ENCODE measurements at places on chromosomes 11 and 22.

DNA sequence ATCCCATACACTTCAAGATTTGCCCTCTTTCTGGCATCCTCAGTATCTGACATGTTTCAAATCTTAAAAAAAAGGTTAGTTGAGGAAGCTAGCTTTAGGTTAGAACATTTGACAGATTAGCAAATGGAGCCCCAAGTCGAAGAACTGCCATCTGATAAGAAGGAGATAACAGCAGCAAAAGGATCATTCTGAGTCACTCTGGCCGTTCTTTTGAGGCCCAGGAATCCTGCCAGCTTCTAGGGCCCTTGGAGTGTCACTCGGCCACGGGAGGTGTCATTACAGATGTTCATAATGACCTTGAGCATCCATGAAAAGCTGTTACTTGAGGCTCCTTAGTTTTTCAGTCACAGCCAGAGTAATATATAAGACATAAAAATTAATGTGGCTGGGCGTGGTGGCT, 132.1 kb upstream of the RASSF10 start:
- no peak overlapping the region for H3K27ac ChIP-seq
- no peaks in the 10 kb centered on the region for H3K4me1 ChIP-seq
- H3K27me3 ChIP-seq, result peaks cover 3% of the 10 kb centered on the region
- DNase-seq, result no peak
- H3K36me3 ChIP-seq, result no peaks in the 10 kb centered on the region
- H3K4me3 ChIP-seq, result no peak overlapping the region

DNA sequence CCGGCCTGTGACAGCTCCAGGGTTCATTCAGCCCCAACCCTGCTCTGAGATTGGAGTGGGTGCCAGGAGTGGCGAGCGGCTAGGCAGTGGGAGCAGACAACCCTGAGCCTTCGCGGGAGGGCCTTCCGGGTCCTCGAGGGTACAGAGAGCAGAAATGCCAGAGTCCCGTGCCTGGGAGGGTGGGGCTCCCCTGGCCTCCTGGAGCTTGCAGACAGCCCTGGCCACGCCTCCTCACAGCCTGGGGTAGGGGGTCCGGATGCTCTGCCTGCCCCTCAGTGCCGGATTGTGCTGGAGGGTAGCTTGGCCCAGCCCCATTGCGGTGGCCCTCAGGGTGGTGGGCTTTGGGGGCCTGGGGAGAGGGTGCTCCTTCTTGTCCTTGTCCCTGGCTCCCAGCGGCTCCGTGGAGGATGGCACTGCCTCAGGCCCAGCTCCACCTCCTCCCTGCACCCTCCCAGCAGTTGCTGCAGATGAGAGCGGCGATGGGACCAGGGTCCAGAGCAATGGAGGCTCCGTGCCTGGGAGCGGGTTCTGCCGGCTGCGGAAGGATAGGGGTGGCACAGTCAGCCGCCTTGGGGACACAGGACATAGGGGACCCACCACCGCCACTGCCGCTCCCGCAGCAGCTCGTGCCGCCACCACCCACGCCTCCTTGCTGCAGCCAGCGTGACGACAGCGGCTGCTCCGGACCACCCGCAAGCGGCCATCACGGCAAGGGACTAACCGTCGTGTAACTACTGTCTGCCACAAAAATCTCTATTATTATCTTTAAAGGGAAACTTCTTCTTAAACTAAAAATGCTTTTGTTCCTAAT, 34.9 kb upstream of the OR10G7 start:
- H3K4me1 ChIP-seq, result peaks cover 7% of the 10 kb centered on the region
- H3K27me3 ChIP-seq, result peaks cover 2% of the 10 kb centered on the region
- H3K4me3 ChIP-seq, result peak overlapping the region; percentile 35
- H3K27ac ChIP-seq, result no peak overlapping the region

DNA sequence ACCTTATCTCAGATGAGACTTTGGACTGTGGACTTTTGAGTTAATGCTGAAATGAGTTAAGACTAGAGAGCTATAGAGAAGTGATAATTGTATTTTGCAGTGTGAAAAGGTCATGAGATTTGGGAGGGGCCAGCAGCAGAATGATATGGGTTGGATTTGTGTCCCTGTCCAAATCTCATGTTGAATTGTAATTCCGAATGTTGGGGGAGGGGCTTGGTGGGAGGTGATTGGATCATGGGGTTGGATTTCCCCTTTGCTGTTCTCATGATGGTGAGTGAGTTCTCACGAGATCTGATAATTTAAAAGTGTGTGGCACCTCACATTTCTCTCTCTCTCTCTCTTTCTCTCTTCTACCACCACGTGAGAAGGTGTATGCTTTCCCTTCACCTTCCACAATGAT, 777.8 kb upstream of the LUZP2 start:
- no peaks in the 10 kb centered on the region for H3K36me3 ChIP-seq
- no peak for DNase-seq
- H3K27me3 ChIP-seq, result no peaks in the 10 kb centered on the region
- no peaks in the 10 kb centered on the region for H3K4me1 ChIP-seq
- no peak overlapping the region for H3K27ac ChIP-seq
- no peak overlapping the region for H3K4me3 ChIP-seq

DNA sequence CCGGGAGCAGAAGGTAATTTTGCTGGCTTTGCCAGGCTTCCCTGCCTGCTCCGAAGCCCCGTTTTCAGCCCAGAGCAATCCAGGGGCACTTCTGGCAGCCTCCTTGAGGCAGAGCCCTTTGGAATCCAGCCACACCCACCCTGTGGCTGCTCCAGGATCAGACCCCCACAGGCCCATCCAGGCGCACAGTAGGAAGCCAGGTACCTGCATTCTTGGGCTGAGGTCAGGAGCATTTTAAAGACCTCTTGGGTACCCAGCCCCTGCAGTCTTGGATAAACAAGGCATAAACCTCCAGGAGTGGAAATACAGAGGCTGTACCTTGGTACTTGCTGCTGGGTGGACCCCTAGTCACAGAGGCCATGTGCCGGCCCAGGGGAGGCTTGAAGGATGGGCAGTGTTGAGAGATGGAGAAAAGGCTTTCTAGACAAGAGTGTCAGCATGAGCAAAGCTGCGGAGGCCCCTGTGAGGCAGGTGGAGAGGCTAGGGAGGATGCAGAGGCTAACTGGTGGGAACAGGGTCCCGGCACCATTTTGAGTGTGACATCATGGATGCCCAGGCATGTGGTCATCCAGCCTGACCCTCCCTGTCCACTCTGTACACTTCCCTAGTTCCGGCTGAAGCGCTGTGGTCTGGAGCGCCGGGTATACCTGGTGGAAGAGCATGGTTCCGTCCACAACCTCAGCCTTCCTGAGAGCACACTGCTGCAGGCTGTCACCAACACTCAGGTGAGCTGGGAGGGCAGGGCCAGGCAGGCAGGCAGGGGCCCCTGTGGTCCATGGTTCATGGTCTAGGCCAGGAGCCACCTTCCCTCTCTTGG, 3.9 kb downstream of the MUS81 start:
- DNase-seq, result no peak
- H3K27ac ChIP-seq, result no peak overlapping the region
- no peaks in the 10 kb centered on the region for H3K27me3 ChIP-seq
- H3K36me3 ChIP-seq, result peaks cover 23% of the 10 kb centered on the region

DNA sequence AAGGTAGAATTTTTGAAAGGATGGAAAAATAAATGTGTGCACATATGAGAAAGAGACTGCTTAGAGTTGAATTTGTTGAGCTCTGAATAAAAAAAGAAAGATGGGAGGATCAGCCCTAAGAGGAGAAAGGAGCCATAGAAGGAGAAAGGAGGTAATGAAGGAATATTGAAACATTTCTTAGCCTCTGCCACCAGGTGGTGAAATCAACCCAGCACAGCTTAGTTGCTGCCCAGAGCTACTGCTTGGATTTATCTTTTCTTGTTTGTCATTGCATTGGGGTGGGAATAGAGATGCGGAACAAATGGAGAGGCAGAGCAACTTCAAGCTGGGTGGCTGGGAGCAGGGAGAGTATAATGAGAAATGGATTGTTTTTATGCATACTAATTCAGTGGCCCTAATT, 80.4 kb downstream of the SERGEF start:
- no peak overlapping the region for H3K4me3 ChIP-seq
- no peaks in the 10 kb centered on the region for H3K4me1 ChIP-seq
- no peak for DNase-seq

GRCh38 chr22:23591201-23591791, 11.2 kb upstream of the IGLL1 start:
- no peak overlapping the region for H3K4me3 ChIP-seq
- no peaks in the 10 kb centered on the region for H3K4me1 ChIP-seq
- no peak overlapping the region for H3K27ac ChIP-seq
- no peaks in the 10 kb centered on the region for H3K27me3 ChIP-seq
- no peak for DNase-seq
- no peaks in the 10 kb centered on the region for H3K36me3 ChIP-seq

DNA sequence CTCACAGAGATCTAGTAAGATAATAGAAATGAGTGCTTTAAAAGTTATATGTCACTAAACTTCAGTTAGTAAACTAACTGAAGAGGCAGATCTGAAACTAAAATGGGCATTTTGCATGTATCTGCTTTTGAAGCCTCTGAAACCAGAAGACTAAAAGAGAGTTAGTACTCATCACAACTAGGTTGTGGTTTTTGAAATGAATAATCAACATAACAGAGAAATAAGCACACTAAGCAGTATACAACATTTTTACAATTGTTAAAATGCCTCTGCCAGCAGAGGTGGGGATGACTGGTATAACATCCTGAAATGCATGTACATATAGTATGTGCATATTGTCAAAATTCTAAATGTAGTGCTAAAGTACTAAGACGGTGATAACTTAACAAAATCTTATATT, 564.5 kb downstream of the DLG2 start:
- DNase-seq, result peak; percentile 42
- H3K4me1 ChIP-seq, result peaks cover 4% of the 10 kb centered on the region
- H3K4me3 ChIP-seq, result no peak overlapping the region

DNA sequence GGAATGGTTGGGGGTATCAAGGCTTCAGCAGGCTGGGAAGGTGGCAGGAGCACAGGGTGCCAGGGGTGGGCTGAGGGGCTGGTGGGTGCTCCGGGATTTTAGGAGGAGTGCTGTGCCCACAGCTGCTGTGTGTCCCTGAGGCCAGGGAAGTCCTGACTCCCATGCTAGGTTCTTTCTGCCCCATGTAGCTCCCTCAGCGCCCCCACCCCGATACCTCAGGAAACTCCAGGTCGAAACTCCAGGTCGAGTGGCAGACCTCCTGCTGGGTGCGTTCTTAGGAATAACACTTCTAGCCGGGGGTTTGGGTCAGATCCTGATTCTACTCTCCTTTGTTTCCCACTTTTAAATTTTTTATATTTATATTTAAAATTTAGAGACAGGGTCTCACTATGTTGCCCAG, 8.3 kb downstream of the AP2A2 start:
- no peaks in the 10 kb centered on the region for H3K4me1 ChIP-seq
- peaks cover 2% of the 10 kb centered on the region for H3K36me3 ChIP-seq
- H3K27ac ChIP-seq, result no peak overlapping the region
- H3K4me3 ChIP-seq, result no peak overlapping the region

Data from GM12878 (cell line).